Effector CD4-positive, alpha-beta T cell (primary cell): ENCODE measurements at places on chromosomes 7 and 10.
A peak's percentile ranks its signal among the peaks of the same experiment; 100 is the strongest.

GRCh38 chr7:128894101-128894440 lies 16.4 kb downstream of the KCP start:
- no peak for DNase-seq

- DNase-seq: no peak
Observed at GRCh38 chr7:55512635-55513191, 59.6 kb downstream of the VOPP1 start.

- DNase-seq: peak; percentile 3
Observed at GRCh38 chr10:27783660-27784059, 38.0 kb upstream of the MKX start.

GRCh38 chr7:7272294-7272693 lies 90.0 kb downstream of the C1GALT1 start:
- DNase-seq: no peak

- DNase-seq: no peak
Observed at GRCh38 chr7:127832592-127832991, 180.6 kb downstream of the SND1 start.

- DNase-seq: no peak
Observed at GRCh38 chr10:129605266-129605985, 138.4 kb downstream of the MGMT start.

DNA sequence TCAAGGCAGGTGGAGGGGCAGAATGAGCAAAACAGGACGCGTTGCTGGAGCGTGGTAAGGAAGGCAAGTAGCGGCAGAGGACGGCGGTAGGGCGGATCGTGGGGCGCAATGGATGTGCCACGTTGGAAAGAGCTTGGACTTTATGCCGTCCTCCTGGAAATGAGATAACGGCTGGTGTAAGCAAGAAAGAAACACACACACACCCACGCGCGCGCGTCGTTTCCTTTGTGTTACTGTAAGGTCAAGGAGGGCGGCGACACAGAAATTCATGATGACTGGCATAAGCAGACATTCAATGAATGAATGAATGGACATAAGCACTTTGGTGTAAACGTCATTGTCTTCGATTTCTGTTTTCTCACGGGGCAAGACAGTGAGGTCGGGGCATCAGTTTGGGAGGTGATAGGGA lies 683 bp upstream of the ENTPD7 start:
- peak; percentile 16 for DNase-seq

- no peak for DNase-seq
Observed at GRCh38 chr10:11600280-11600679, 11.2 kb downstream of the USP6NL start.

DNA sequence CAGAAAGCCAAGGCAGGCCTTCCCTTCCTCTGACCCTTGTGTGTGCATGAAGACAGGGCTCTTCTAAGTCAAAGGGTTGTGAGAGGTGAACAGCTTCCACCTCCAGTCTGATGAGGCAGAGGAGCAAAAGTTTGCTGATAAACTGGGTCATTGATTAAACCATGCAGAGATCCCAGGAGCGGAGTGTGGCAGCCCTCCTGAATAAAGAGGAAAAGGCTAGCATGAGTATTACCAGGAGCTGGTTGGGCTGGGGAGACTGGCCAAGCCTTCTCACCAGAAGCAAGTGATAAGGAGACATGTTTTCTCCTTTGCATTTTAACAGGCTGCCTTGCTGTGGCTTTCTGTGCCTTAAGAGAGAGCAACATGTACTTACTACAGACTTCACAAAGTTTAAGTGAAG lies 10.2 kb downstream of the LMOD2 start:
- DNase-seq: no peak

GRCh38 chr7:156475666-156476065 lies 164.9 kb upstream of the RNF32 start:
- no peak for DNase-seq

DNA sequence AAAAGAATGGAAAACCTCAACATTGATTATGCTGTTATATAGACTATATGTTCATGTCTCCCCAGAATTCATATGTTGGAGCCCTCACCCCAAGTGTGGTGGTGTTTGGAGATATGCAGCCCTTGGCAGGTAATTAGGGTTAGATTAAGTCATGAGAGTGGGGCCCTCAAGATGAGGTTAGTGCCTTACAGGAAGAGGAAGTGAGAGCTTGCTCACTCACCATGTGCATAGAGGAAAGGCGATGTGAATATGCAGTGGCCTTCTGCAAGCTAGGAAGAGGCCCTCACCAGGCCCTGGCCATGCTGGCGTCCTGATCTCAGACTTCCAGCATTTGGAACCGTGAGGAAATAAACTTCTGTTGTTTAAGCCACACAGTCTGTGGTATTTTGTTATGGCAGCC lies 14.8 kb downstream of the ZNF33A start:
- DNase-seq: no peak

- no peak for DNase-seq
Observed at GRCh38 chr10:114548662-114549061, 109.4 kb downstream of the ABLIM1 start.

GRCh38 chr7:44324481-44325200 lies 753 bp downstream of the CAMK2B start:
- no peak for DNase-seq

- DNase-seq: no peak
Observed at GRCh38 chr10:113064039-113064438, 114.0 kb downstream of the TCF7L2 start.
